ENCODE measurements at places on chromosomes 16 and 17.

GRCh38 chr17:62621223-62621622 is 6.2 kb upstream of the MRC2 start:
- DNase-seq: no peak

DNA sequence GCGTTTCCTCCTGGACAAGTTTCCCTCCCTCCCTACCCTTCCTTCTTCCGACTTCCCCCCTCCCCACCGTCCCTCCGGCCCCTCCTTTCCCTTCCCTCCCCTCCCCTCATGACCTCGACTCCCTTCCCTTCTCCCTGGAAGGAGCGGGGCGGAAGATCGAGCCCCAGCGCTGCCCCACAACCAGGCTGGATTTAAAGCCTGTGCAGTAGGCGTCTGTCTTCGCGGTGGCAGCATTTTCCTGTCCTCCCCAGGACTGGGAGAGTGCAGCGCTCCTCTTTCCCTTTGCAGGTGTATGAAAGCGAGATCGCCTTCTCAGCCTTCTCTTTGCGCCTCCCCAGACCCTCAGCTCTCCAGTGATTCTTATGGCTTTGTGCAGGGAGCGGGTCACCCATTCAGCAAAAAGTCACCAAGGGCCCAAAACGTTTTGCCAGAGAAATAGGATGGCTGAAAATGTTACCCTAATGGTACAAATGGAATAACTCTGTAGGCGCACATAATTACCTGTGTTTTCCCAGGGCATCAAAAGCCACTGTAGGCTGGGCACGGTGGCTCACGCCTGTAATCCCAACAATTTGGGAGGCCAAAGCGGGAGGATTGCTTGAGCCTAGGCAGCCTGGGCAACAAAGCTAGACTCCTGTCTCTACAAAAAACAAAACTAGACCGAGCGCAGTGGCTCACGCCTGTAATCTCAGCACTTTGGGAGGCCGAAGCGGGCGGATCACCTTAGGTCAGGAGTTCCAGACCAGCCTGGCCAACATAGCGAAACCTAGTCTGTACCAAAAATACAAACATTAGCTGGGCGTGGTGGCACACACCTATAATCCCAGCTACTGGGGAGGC is 40.8 kb downstream of the SLFN12L start:
- DNase-seq: no peak

DNA sequence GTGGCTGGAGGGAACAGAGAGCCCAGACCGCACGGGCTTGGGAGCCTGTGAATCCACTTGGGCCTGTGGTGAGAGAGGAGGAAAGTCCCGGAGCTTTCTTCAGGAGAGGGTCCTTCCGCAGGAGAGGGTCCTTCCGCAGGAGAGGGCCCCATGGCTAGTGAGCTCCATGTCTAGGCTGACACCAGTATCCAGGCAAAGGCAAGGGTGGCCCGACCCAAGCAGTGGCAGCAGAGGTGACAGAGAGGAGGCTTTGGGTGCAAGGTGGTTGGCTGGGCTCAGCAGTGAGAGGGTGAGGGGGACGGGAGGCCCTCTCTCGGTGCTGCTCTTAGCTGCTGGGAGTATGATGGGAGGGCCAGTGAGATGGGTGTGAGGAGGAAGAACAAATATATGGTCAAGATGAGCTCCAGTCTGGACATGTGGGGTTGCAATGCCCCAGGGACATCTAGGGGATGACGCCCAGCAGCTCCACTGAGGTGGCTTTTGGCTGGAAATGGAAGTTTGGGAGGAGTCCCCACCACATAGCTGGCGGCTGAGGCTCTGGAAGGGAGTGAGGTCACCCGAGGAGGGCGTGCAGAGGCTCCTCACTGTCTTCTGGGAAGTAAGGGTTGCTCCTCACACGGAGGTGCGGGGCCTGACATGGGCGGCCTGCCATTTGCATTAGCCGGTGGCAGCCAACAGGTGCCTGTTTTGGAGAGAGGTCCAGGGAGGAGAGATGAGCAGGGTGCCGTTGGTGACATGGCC is 2.3 kb upstream of the HSD3B7 start:
- no peak for DNase-seq

GRCh38 chr16:66746048-66746447 is 5.4 kb downstream of the DYNC1LI2 start:
- no peak for DNase-seq

DNA sequence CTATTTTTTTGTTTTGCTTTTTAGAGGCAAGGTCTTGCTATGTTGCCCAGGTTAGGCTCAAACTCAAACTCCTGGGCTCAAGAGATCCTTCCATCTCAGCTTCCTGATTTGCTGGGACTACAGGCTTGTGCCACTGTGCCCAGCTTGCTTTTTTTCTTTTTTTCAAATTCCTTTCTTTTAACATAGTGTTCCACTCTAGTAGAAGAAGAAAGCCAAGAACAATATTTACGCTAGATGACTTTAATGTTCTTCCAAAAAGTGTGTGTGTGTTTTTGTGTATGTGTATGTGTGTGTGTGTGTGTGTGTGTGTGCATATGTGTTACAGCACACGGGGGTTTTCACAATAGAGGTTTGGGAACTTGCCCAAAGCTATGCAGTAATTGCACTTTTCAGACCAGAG is 10.7 kb upstream of the UMOD start:
- no peak for DNase-seq

GRCh38 chr16:27317738-27318391 is 4.1 kb downstream of the IL4R start:
- no peak for DNase-seq
